ENCODE measurements at places on chromosomes 2 and 18.

- DNase-seq: peak; percentile 38
Observed at GRCh38 chr2:241965931-241966412, 96.4 kb downstream of the RTP5 start.

GRCh38 chr2:878245-878930 lies 72.3 kb upstream of the SNTG2 start:
- no peak for DNase-seq

DNA sequence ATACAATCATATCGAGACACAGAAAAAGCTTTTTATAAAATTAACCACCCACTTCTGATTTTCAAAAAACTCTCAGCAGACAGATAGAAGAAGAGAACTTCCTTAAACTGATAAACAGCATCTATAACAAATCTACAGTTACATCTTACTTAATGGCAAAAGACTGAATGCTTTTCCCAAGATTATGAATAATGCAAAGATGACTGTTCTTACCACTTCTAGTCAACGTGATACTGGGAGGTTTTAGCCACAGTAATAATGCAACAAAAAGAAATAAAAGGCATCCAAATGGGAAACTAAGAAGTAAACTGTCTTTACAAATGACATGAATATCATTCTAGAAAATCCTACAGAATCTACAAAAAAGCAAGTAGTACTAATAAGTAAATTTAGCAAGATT lies 58.0 kb upstream of the TMEM247 start:
- no peak for DNase-seq

DNA sequence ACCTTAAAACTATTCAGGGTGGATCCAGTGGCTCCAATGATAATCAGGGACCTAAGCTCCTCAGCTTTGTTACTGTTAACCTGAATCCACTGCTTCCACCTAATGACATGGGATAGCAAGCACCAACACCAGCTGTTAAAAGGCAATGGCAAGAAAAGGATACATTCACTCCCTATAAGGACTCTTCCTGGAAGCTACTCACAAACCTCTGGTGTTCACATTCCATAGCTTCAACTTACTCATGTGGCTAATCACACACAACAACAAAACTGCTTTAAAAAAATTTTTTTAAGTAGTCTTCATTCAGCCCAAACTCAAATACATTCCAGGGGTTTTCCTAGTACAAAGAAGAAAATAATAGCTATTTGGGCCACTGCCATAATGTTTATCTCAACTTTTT lies 24.5 kb downstream of the ROCK2 start:
- no peak for DNase-seq

DNA sequence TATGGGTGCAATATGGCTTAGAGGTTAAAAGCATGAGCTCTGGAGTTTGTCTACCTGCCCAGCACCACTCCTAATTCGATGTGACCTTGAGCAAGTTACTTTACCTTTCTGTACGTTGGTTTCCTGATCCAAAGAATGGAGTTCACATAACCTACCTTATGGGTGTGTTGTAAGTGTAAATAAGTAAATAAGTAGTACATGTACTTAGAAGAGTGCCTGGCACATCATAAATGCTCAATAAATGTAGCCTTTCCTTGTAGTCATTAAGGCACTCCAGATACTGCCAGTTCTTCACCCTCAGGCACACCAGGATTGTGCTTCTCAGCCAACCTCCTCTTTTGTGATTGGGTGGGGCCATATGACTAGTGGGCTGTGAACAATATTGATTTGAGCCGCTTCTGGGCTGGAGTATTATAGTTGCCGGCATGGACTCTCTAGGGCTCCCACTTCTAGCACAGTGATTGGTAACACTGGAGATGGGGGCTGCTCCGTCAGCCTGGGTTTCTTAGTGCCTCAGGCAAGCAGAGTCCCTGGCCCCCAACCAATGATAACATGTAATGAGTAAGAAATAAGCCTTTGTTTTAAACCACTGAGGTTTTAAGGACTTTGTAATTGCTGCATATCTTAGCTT lies 101.7 kb upstream of the NOSTRIN start:
- DNase-seq: no peak

DNA sequence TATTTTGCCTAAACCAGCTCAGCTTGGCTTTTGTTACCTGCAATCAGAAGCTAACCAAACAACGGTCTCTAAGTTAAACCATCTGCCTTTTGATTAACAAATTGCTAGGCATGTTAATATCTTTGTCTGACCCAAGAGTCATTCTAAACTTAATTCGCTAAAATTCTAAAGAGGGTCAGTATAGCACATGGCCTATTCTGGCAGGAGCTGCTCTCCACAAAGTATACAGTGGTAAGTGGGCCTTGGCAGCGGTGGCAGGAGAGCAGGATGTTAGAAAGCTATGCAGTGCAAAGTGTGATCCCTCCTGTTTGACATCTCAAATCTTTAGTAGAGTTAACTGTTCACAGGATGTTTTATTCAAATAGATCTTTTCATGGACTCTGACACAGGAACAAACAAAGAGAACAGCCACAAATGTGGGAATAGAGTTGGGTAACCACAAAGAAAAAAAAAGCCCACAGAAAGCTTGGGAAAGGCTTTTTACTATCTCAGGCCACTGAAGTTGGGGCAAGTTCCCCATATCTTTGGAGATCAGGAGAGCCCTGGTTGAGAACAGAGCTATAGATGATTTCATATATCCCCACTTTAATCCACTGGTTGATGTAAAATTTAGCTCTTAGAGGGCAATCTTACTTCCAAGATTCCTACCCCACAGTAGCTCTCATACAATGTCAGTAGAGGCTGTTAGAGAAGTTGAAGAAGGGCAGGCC lies 10.6 kb downstream of the CFAP210 start:
- DNase-seq: no peak

DNA sequence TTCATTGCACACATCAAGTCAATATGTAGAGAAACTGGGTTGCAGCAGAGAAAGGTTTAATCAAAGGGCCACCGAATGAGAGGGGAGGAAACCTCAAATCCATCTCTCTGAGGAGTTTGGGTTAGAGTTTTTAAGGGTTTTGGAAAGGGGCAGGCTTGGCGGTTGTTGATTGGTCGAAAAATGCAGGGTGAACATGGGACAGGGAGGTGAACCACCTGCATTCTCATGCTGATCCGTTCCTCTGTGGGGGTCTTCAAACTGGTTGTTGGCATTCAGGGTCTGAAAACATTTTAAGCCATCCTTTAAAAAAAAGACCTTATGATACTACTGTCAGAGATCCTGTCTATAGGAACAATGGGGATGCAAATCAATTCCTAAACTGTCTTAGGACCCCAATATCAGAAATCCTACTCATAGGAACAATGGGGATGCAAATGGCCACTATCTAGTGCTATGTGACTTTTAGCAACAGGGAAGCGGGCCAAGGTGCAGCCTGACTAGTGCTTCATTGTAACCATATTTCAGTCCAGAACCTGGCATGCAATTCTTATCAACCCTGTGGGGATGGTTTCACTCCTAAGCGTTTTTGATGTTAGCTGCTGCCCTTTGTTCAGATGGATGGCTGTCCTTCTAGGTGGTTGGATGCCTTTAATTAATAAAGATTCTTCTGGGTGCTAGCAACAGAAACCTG lies 120.1 kb upstream of the MGAT5 start:
- DNase-seq: no peak

- no peak for DNase-seq
Observed at GRCh38 chr2:188292348-188293239, 920 bp downstream of the GULP1 start.

- no peak for DNase-seq
Observed at GRCh38 chr2:181947273-181947672, 38.4 kb upstream of the PPP1R1C start.

GRCh38 chr2:69771461-69771860 lies 29.5 kb downstream of the ANXA4 start:
- DNase-seq: no peak

DNA sequence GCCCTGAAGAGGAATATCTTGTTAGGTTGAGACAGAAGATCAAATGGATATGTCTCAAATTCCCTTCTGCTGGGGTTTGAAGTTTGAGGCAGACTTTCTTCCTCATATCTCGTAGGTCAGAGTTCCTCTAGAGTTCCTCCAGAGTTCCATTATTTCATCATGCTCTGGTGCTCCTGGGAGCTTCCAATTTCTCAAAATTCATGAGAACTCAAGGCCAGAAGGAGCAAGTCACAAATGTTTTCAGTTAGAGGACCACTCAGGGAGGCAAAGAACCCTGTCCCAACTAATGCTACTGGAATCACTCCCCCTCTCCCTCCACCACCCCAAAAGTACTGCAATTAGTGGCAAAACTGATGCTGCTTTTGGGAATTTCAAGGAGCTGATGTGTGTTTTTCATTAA lies 115.7 kb upstream of the RBMS1 start:
- DNase-seq: no peak

- peak; percentile 38 for DNase-seq
Observed at GRCh38 chr2:219230059-219230540, 494 bp downstream of the ANKZF1 start.

GRCh38 chr18:12093520-12094257 lies at the start of gene ANKRD62:
Gene ANKRD62 (plus strand): TSS chr18:12093843. CDS start chr18:12094018, 175 bp downstream.
- DNase-seq: no peak

GRCh38 chr18:57077786-57078552 lies 68.9 kb upstream of the BOD1L2 start:
- no peak for DNase-seq

DNA sequence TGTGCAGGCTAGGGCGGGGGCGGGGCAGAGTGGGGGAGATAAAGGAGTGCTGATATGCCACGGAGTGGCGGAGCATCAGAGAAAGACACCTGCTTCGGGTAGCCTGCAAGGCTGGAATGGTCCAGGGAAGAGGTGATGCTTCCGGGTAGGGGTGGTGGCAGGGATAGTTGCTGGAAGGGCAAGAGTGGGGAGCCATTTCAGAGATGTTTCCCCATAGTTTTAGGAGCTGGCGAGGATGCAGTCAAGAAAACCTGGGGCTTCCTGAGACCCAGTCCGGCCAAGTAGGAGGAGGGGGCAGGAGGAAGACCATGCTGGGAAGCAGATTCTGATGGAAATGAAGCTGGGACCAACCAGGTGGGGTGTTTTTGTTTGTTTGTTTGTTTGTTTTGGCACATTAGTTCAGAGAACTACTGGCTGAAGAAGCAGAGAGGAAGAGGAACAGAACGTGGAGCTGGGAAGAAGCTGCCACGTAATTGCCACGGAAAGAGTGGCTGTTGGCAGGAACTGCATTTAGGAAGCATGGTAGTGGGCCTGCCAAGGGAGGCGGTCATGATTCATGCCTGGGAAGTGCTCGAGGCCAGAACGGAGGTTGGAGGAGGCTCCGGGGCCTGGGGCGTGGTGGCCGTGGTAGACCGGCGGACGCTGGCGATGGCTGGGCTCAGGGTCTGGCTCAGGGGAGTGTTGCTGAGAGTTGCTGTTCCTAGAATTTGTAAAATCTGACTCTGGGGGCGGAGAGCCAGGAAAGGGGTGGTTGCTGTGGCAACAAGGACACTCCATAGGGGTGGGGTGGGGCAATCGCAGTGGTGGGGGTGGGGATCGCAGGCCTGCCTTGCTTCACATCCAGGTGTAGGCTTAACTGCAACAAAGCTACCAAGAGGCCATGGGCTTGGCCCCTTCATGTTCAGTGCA lies 8.6 kb upstream of the INPP5D start:
- DNase-seq: no peak

DNA sequence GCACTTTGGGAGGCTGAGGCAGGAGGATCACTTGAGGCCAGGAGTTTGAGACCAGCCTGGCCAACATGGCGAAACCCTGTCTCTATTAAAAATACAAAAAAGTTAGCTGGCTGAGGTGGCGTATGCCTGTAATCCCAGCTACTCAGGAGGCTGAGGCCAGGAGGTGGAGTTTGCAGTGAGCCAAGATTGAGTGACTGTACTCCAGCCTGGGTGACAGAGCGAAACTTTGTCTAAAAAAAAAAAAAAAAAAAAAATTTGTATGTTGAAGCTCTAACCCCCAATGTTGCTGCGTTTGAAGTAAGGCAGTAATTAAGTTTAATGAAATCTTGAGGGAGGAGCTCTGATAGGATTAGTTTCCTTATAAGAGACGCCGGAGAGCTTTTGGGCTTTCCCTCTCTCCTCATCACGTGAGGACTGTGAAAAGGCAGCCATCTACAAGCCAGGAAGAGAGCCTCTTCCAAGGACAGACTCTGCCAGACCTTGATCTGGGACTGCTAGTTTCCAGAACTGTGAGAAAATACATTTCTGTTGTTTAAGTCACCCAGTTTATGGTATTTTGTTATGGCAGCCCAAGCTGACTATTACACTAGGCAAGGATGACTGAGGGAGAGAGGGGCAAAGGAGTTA lies 11.5 kb upstream of the PNPT1 start:
- no peak for DNase-seq

DNA sequence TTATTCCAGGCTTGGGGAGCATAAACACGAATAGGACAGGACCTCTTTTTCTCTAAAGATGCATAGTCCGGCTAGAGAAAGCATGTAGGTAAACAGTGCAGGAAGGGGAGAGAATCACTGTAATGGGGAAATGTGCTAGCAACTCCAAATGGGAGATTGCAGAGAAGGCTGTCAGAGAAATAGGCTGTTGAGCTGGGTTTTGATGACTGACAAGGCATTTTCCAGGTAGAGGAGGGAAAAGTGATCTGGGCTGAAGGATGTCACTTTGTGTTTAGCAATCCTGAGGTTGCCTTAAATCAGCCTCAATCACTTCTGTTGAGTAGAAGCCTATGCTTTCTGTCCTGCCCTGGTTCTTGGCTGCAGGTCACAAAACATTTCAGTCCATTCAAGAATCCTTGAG lies 242.0 kb upstream of the MEIS1 start:
- DNase-seq: no peak

- no peak for DNase-seq
Observed at GRCh38 chr2:101265893-101266499, 13.3 kb downstream of the CNOT11 start.

DNA sequence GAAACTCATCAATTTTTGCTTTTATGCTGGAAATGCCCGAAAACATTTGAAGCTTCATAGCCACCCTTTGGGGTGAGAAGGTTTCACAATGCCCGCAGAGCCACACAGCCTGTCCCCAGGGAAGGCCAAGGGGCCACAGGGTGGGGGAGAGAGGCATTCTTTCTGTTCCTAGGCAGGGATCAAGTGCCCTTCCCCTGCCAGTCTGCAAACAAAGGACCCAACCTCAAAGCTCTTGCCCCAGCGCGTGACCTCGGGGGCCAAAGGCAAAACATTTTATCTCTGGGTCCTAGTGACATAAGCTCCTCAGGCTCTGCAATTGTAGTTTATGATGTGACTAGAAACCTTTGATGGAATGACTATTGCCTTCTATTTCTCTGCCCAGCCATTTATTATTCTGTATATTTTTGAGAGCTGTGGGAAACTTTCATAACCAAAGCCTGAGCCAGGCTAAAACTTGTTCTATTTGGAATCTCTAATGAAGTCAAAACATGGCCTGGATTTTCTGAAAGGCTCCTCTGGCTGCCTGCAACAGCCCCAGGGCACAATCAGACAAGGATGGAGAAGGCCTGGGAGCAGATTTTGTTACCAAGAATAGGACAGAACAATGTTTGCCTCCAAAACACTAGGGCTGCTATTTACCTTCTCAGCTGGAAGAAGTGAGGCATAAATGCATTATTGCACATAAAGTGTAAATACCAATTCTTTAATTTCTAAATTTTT lies 137.2 kb upstream of the KCTD1 start:
- DNase-seq: no peak

GRCh38 chr2:74540291-74540690 lies 10.6 kb downstream of the HTRA2 start:
- no peak for DNase-seq
